NK-92 treated with Interleukin-12 subunit alpha and Interleukin-12 subunit beta, amount 100 ng/mL, for 24 hours (cell line): ENCODE measurements at places on chromosomes 1 and 21.

- no peak for DNase-seq
Measured at GRCh38 chr1:15761366-15762128, 3.0 kb downstream of the FBLIM1 start.

GRCh38 chr1:81689531-81689941 lies 111.2 kb upstream of the ADGRL2 start:
- DNase-seq = no peak

GRCh38 chr21:41290106-41290799 lies 26.3 kb upstream of the FAM3B start:
- DNase-seq = no peak

- DNase-seq = no peak
Measured at GRCh38 chr1:117846674-117847425, 82.6 kb downstream of the GDAP2 start.

DNA sequence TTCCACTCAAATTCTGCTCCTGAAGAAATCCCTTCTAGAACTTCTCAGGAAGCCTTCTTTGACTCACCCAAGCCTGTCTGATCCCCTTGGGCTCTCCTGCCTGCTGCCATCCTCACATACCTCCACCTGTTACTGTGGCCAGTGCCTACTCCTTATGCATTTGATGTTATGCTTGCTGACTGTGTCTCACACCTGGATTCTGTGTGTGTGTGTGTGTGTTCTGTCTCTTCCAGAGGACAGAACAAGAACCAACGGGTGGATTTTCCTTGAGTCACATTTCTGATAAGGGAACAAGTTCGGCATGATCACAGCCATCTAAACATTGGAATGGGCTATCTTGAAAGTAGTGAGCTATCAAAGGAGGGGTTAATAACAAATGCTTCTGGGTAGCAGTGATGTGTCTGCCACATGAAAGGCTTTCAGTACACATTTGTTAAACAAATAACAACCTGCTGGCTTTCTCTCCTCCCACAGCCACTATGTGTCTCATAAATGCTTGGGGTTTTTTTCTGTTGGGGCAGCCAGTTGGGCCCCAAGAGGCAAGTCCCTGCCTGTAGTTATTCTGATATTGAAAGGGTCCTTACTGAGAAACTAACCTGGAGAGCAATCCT lies 8.9 kb upstream of the GPR37L1 start:
- DNase-seq = no peak
